ENCODE measurements at places on chromosomes 12 and 14.
A peak's percentile ranks its signal among the peaks of the same experiment; 100 is the strongest.

GRCh38 chr14:60349663-60350365 is 100.8 kb downstream of the PPM1A start:
- peak; percentile 56 for DNase-seq

DNA sequence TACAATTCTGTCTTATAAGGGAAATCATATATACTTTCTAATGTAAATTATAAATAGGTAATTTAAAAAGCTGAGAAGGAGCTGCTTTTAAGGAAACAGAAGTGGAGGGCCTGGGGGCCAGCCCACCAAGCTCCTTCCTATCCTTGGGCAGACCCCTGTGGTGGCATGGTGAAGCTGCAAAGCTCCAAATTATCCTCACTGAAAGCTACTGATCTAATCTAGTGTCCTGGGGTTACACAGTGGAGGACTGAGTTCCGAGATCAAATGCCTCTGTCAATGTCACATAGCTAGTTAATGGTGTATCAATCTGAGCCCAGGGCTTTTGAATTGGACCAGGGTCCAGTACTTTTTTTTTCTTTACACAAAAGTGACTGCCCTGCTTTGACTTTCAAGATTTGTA is 355.4 kb downstream of the CEP128 start:
- no peak for DNase-seq

DNA sequence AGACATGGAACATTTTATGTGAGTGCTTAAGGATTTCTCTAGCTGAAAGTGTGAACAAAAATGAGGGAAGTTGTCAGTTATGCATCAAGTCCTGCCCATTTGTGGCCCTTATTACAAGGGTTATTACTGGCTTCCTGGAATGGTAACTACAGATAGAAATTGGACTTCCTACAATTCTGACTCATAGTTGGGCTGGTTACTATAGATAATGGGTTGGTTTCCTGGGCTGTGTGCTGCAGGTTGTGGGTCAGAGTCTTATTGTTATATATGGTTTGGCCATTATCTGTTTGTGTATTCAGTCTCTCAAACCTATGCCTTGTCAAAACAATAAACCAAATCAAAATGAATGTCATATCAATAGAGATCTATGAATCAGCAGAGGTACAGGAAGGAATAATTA is 313.7 kb downstream of the ADAMTS20 start:
- DNase-seq: no peak

- DNase-seq: no peak
Observed at GRCh38 chr12:11836282-11837151, 187.0 kb downstream of the ETV6 start.

DNA sequence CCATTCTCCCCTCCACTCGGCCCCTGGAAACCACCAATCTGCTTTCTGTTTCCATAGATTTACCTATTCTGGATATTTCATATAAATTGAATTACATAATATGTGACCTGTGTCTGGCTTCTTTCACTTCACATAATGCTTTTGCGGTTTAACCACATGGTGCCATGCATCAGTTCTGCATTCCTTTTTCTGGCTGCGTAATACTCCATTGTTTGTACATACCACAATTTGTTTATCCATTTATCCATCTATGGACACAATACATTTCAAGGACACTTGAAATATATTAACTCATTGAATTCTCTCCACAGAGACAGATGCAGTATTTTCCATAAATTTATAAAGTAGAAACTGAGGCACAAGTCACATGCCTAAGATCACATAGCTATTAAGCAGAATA is 110.3 kb upstream of the ETV6 start:
- no peak for DNase-seq

- no peak for DNase-seq
Observed at GRCh38 chr14:96237641-96238040, 18.4 kb upstream of the BDKRB1 start.

GRCh38 chr14:56811593-56812363 is 1.5 kb upstream of the OTX2 start:
- no peak for DNase-seq
